ENCODE measurements at places on chromosomes 3 and 15.

GRCh38 chr15:26095710-26096330 lies 232.7 kb upstream of the ATP10A start:
- no peak for DNase-seq

DNA sequence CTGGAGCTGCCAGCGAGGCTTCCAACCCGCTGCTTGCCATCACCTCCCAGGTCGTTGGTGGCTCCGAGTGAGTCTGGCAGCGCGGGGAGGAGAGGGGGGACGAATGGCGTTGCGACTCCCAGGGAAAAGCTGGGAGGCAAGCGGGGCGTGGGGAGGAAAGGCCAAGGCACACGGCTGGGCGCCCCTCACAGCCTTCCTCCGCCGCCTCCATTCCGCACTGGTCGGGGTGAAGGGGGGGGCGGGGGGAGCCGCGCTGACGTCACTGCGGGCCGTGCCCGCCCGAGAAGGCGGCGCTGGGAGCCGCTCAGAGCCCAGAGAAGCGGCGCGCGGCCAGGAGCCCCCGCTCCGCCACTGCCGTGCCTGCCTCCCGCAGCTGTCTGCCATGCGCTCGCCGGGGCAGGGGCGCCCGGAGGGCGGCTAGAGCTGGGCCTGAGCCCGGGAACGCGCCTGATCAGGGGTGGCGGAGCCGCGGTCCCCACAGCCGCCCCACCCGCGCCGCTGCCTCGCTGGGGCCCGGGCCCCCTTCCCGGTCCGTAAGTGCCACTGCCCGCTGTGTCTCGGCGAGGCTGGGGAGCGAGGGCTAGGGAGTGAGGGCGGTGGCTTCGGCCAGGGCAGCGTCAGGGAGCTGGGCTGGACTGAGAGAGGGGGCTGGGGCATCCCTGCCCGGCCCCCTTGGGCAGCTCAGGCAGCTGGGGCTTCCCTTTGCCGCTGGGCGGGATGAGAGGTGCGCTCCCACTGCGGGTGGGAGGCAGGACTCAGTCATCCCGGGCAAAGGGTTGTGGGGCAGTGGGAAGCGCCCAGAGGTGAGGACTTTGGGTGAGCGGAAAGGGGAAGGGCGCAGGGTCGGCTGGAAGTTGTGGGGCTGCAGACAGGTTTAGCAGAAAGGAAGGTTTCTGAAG lies 27.8 kb upstream of the POLG start:
- DNase-seq: no peak

DNA sequence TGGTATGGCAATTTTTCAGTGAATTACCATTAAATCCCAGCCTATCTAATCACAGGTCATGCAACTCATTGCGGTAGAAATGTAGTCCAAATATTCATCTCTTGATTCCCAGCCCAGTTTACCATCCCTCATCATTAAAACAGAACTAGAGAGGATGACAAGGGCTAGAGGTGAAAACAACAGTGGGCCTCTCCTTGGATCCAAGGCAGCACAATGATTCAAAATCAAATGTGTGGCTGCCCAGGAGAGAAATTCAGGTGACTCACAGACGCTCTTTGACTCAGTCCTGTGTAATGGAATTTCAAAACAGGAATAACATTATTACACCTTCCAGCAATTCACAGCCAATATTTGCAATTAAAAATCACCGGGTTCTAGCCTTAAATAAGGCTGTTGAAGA lies 246.5 kb downstream of the TBL1XR1 start:
- no peak for DNase-seq

GRCh38 chr15:82228750-82229149 lies 33.8 kb downstream of the EFL1 start:
- no peak for DNase-seq

- no peak for DNase-seq
These were observed 929.7 kb upstream of the CFAP20DC start for GRCh38 chr3:59979542-59979941.

- DNase-seq: no peak
These were observed 31.1 kb upstream of the RASA2 start for GRCh38 chr3:141455603-141456300.

DNA sequence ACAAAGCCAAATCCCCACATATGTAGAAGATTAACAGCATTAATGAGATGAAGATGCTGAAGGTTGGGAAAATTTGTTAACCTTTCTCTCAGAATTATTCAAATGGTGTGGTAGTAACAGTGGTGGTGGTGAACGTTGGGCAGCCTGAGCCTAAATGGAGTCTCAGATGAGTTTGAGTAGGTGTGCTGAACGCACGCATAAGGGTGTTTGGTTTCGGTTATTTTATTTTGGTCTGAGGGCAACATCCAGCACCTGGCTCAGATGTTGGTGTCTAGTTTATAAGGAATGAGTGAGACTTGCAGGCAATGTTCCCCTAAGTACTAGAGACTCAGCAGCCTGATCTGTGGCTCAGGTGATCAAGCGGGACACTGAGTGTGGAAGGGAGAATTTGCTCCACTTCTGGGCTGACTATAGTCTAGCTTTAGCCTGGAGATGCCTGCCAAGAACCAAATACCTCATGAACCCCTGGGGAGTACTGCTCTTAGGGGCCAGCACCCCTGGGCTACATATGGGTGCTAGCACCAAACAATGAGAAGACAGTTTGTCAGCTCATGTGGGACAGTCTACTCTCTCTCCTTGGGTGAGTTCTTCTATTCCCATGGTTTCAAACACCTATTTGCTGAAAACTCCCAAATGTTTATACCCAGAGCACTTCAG lies 39.5 kb upstream of the ATP2C1 start:
- no peak for DNase-seq

- no peak for DNase-seq
These were observed 25.0 kb downstream of the SEMA6D start for GRCh38 chr15:47742334-47742733.

All from femur (tissue), 1 donor.